Activated CD4-positive, alpha-beta T cell treated with anti-CD3 and anti-CD28 coated beads, Interleukin-2, amount 10 ng/mL, durations not matched to agents 7 days and 5 days (primary cell): ENCODE measurements at places on chromosomes 2 and 18. TPM values are rescaled to one million over a fixed set of nuclear protein-coding genes. Genes with fewer than 3 reads are reported as not detected.

Gene CCDC178
- not detected for total RNA-seq

DNA sequence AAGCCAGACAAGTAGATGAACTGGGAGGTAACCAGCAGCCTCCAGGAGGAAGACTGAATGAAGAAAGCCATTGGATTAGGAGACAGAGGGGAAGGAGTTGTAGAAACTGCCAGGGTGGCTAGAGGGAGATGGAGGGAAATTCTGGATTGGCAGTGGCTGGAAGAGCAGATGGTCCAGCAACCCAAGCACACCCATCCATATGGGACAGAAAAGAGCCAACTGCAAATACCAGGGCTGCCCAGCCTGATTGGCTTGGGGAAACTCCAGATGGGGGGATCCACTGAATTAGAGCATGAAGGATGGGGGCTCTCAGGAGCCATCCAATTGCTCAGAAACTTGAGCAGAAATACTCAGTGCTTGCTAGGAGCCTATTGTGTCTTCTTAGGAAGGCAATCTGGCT is 173.5 kb upstream of the EPB41L3 start:
- DNase-seq: no peak

GRCh38 chr2:11807156-11808015 is 61.0 kb downstream of the LPIN1 start:
- no peak for DNase-seq

DNA sequence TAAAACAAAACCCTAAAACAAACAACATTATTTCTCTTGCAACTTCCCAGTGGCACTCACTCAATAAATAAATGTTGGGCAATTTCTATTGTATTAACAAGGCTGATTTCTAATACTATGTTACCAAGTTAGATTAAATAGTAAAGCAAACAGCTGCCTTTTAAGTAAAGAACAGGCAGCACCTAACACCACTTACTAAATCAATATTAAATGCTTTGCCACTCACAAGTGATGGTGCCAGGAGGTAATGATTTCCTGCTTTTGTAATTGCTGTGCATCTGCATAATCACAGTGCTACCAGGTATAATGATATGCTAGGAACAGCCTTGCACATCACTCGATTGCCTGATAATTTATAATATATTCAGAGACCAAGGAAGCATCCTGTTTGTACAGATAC is 276.5 kb downstream of the NBAS start:
- no peak for DNase-seq

GRCh38 chr2:146734042-146734820 is 1110.6 kb upstream of the ACVR2A start:
- no peak for DNase-seq

DNA sequence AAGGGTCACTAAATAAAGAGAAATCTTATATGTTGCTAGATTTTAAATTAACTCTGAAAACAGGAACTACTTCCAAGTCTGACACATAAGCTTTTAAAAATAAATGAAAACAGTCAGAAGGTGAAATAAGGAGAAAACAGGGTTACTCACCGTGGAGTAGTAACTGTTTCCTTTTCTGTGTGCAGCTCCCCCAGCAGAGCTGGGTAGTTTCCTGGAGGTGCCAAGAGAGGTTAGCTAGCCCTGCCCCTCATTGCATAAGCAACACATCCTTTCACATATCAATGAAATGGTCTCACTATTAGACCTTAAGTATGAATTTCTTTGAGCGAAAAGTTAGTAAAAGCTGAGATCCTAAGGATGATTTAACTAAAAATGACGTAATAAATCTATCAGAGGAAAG is 54.0 kb upstream of the GPR75 start:
- DNase-seq: peak; percentile 35
